ENCODE measurements at places on chromosomes 2 and 18.

GRCh38 chr18:77597726-77598125, 348.1 kb downstream of the GALR1 start:
- DNase-seq, result no peak

GRCh38 chr2:51986101-51986500, 954.2 kb upstream of the NRXN1 start:
- no peak for DNase-seq

GRCh38 chr2:107810734-107811133, 16.0 kb upstream of the RGPD4 start:
- no peak for DNase-seq

DNA sequence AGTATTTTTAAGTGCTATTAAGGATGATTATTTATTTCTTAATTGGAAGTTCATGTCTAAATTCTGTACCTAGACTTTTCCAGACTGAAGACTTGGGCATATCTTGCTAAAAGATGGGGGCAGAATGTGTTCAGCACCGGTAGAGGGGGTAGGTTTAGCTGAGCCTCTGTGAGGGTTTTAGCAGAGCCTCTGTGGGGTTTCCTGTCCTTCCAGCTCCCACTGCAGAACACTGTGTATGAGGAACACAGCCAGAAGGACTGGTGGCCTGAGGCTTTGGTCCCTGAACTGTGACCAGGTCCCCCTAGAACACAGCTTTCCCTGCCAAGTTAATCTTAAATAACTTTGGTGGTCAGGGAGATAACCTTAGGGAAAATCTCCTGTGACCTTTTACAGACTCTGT, 123.4 kb upstream of the EPC2 start:
- DNase-seq, result no peak

DNA sequence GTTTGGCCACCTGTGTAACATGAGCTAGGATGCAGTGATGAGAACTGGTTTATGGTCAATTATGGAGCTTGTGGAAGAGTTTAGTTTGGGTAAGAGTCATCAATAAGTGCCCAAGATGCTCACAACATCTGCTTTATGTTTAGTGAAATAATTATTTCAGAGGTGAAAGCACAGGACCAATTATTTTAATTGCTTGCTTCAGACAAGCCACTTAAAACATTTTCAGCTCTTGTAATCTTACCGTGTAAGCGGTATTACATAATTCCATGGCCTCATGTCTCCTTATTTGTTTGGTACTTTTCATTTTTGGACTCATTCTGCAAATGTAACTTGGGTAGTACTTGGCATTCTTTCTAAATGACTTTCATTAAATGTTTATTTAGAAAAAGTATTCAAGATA, 5.4 kb downstream of the B3GNT2 start:
- DNase-seq, result no peak

DNA sequence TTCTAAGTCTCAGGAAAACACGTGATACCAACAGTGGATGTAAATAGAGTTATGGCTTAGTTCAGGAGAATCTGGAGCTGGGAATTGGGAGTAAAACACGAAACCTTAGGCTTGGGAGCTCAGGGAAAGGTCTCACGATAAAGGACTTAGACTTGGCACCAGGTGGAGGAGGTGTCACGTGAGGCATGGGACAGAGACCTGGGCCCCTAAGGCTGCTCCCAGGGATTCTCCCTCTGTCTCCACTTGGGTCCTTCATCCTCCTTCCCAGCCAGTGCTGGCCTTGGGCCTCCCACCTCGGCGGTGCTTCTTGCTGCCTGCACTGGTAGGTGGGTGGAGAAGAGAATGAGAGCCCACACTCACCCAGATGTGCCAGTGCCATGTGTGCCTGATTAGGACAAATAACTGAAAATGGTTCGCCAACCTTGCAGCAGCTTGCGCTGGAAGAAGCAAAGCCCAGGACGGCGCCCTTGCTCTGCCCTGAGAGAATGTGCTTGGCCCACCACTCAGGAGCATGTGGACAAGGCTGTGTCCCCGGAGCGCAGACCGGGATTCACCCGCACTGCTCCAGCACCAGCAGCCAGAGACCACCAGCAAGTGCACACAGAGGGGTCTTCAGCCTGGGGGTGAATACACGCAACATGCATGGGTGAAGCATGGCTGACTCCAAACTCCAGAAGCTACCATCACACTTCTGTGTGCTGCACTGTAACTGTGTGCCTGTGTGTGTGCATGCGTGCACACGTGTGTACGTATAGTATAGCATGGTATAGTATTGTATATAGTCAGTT, 48.1 kb downstream of the PSMG2 start:
- DNase-seq, result no peak

GRCh38 chr2:109066917-109067597, 61.9 kb upstream of the SH3RF3 start:
- no peak for DNase-seq

GRCh38 chr18:765764-766549, 46.1 kb downstream of the YES1 start:
- no peak for DNase-seq

DNA sequence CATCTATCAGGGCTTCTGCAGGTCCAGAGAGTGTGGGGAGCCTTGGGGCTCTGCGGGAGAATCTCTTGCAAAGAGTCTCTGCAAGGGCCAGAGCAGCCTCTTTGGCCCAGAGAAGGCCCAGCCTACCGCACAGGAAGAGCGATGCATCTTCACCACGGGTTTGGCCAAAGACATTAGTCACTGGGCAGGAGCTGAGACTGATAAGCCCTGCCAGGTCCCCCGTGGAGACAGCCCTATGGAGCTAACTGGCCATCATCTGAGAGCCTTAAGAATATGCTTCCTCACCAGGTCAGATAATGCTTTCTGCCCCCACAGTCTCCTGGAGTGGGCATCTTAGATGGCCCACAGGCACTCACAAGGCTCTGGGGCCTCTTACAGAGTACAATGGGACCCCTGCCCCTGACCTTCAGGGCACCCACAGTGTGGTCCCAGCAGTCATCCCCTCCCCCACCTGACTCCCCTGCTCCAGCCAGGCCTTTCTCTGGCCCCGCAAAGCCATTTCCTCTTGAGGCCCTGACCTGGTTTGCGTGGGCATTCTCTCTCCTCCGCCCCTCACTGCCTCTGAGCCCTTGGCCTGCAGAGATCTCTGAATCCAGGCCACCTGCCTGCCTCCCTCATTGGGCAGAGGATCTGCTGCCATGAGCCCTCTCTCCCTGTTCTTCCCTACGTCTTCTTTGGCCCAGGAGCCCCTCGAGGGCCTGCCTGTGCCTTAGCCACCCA, 31.9 kb upstream of the MAPRE3 start:
- no peak for DNase-seq

GRCh38 chr2:237361194-237362004, 52.6 kb downstream of the COL6A3 start:
- DNase-seq, result peak; percentile 26

DNA sequence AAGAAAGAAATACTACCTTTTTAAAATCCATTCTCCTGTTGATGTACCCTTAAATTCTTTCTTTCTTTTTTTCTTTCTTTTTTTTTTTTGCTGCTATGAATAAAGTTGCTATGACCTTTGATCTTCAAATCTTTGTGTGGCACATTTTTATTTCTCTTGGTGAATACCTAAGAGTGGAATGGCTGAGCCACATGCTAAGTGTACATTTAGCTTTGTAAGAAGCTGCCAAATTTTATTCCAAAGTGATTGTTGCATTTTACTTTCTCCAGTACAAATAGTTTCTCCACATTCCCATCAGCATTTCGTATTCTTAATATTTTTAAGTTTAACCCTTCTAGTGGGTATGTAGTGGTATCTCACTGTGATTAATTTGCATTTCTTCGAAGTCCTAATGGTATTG, 88.8 kb upstream of the RAB27B start:
- DNase-seq, result no peak

DNA sequence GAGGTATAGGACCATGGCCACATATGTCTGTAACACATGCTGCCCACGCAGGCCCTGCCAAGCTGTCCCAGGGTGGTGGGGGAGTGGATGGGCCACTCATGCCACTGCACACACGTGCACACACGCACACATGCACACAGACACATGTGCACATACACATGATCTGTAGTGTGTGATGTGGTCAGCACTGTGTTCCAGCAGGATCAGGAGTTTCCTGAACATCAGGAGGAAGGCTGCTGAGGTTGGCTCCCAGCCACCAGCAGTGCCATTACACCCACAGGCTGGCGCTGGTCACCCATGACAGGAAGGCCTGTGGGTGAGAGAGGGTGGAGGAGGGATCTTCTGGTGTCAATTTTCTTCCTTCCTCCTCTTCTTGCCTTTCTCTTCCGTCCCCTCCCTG, 44.7 kb downstream of the POMC start:
- DNase-seq, result no peak

GRCh38 chr2:199315299-199316179, 142.2 kb downstream of the SATB2 start:
- no peak for DNase-seq

- DNase-seq, result no peak
Measured at GRCh38 chr2:109473616-109474318, 140.0 kb downstream of the SEPTIN10 start.

DNA sequence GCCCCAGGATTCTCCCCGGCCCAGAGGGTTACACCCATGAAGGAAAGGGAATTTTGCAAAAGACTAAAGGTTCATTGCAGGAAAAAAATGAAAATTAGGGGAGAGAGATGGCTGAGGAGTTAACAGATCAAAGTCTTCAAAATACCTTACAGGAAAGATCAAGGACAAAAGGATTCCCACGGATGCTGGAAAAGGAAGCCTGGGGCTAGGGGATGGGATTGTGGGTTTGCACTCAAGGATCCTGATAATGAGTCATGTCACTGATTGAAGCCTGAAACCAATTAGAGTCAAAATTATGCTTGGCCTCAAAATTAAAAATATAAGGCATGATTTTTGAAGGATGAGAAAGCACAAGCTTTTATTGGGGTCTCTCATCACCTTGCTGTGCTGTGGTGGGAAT, 32.6 kb upstream of the COPS8 start:
- no peak for DNase-seq

DNA sequence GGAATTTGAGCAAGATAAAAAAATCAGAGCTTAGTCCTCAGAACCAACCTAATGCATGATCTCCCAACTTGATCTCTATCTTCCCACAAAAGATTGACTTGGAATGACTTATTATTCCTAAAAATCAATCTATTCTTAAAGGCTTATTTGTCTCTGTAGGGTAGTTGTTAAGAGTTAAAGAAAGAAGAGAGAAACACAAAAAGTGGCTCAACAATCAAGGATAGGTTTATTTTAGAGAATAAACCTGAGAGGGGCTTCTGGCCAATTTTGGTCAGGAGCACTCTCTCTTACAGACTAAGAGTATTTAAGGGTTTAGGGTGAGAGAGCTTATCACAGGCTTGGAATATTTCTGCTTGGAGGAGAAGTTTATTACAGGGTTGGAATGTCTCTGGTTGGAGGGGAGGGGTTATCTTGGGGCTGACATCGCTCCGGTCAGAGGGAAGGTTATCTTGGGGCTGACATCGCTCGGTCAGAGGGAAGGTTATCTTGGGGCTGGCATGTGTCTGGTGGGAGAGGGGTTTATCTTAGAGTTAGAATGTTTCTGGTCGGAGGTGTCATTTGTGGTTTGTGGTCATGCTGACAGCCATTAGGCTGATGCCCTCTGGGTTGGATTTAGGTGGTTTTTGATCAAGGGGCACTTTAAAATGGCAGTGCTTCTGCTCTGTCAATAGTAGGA, 2.4 kb upstream of the MFF start:
- DNase-seq, result no peak

- no peak for DNase-seq
Measured at GRCh38 chr2:10762651-10763460, 41.4 kb downstream of the ATP6V1C2 start.

DNA sequence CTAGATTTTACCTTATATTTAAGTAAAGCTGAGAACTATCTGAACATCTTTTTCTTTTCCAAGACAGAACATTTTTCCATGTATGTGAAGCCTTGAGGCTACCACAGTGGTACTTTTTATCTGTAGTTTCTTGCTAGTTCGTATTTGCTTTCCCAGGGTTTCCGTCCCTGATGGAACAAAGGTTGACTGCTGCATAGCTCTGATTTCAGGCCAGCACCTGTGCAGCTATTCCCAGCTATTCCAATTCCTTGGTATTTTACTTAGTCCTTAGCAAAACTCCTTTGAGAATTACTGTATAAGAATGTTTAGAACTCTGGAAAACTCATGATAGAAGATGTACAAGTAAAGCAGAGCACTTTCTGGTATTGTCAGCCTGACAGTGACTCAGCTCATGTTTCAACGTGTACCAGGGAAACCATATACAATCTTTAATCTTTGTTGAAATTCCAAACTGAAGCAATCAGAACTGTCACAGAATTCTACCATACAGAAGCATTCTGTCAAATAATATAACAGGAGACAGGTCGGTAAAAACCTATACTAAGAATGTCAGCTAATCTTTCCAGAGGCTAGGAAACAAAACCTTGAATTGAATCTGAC, 162.2 kb downstream of the PKP4 start:
- no peak for DNase-seq

DNA sequence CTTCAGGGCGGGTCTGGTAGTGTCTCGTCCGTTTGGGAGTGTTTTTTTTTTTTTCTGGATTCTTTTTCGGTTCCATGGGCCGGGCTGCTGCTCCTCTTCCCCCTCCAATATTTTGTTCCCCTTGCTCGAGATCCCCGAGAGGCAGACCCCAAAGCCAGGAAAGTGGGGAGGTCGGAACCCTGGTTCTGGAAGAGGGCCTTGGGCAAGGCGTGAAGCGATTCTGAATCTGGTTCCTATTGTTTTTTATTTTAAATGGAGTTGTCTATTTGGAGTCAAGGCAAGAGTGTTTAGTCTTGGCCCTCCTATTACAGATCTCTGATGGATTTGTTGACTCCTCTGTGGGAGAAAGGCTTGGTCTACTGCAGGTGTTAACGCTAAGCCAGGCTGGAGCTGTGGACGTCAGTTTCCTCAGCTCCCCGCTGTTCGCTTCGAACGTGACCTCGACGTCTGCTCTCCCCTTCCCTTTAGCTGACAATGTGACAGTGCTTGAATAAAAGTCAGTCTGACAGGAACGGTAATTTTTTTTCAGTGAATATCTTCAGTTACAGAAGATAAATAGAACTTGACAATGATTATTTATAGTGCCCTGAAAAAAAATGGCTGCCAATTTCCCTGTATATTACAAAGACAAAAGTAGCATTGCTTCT, 683 bp upstream of the DNAJC27 start:
- no peak for DNase-seq

DNA sequence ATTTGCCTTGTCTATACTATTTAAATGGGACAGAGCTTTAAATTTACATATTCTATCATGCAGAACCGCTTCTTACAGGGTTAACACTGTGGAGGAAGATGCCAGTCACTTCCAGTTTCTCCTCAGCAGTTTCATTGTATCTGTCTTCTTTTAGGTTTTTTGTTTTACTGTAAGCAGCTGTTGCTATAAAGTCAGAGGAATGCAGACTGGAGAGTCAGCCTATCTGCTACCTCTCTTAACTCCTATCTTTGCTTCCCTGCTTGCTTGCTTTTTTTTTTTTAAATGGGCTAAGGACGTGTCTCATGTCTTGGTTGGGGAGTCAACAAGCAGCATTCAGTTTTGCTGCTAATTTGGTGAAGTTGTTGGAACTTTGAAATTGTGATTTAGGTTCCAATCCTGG, 8.9 kb downstream of the EPC2 start:
- DNase-seq, result no peak

DNA sequence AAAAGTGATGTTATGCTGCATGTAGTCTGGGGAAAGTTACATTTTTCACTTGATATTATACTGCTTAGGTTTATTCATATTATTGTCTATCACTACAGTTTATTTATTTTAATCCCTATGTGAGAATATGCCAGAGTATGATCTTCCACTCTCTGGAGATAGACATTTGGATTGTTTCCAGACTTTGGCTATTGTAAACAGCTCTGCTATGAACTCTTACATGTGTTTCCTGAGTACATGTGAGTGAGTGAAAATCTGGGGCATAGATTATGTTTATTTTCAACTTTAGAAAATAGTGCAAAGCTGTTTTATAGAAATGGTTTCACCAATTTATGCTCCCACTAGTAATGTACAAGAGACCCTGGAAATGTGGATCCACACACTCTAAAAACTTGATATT, 49.0 kb upstream of the EPAS1 start:
- DNase-seq, result no peak

All from GM04504 (cell line).